ENCODE measurements at places on chromosomes 1 and 21.
A peak's percentile ranks its signal among the peaks of the same experiment; 100 is the strongest.

DNA sequence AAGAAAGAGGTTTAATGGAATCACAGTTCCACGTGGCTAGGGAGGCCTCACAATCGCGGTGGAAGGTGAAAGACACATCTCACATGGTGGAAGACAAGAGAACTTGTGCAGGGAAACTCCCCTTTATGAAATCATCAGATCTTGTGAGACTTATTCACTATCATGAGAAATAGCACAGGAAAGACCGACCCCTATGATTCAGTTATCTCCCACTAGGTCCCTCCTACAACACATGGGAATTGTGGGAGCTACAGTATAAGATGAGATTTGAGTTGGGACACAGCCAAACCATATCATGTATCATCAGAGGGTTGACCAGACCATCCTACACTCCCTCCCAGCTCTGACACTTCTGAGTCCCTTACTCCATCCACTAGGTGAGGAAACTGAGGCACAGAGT, 143.9 kb upstream of the KLHDC7A start:
- DNase-seq, result no peak

GRCh38 chr1:55064071-55064581, 24.8 kb downstream of the PCSK9 start:
- peak; percentile 78 for DNase-seq

DNA sequence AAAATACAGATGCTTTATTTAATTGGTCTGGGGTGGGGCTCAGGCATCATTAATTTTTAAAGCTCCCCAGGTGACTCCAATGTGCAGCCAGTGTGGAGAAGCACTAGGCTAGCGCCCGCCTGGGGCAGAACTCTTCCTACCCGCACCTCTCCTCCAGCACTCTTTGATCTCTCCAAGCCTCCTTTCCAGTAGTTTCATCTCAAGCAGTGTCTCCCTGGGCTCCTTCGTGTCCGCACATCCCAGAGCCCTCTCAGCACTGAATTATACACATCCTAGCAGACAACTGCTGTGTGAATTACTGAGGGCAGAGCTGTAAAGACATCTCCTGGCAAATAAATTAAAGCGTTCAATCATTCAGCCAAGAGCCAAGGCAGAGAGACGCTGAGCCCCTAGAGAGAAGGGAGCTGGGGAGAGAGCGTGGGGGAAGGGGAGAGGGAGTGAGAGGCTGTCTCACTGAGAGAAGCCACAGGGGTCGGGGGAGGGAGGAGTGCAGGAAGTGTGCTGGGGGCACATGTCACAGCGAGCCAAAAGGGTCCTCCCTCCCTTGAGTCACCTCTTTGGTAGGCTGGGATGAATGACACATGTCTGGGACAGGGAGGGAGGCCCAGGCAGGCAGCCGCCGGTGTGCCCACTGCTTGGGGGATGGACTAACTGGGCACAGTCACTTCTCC, 21.0 kb upstream of the PARP1 start:
- peak; percentile 72 for DNase-seq

DNA sequence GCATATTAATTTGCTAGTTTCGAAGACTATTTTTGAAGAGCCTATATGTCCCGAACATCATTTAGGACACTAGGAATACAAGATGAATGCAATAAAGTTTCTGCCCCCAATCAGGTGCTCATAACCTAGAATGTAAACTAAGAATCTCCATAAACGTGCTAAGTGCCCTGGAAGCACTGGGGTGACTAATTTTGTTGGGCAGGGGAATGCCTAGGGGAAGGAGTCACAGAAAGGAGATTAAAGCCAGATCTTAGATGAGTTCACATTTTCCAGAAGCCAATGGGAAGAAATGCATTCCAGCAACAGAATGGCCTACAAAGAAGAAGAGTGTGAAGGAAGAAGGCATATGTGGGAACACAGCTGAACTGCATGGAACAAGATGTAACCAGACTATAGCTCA, 19.5 kb downstream of the SCYL3 start:
- no peak for DNase-seq

GRCh38 chr21:40800126-40800525, 46.8 kb downstream of the DSCAM start:
- no peak for DNase-seq

DNA sequence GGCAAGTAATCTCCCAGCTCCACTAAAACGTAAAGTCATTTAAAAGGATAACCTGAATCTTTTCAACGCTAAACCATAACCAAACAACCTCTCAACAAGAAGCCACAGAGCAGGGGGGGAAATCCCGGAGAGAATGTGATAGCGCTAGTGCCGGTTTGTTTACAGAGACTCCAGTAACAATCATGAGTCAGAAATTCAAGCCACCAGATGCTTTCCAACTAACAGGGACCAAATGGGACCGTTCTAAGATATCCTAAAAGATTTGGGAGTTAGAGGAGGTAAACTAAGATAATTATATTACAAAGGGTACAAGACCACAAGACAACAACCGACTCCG, 825 bp downstream of the DCAF8 start:
- peak; percentile 78 for DNase-seq

- DNase-seq, result no peak
These were observed 43.5 kb downstream of the USP24 start for GRCh38 chr1:55171694-55172093.

GRCh38 chr1:88742531-88742930, 58.5 kb downstream of the PKN2 start:
- no peak for DNase-seq

DNA sequence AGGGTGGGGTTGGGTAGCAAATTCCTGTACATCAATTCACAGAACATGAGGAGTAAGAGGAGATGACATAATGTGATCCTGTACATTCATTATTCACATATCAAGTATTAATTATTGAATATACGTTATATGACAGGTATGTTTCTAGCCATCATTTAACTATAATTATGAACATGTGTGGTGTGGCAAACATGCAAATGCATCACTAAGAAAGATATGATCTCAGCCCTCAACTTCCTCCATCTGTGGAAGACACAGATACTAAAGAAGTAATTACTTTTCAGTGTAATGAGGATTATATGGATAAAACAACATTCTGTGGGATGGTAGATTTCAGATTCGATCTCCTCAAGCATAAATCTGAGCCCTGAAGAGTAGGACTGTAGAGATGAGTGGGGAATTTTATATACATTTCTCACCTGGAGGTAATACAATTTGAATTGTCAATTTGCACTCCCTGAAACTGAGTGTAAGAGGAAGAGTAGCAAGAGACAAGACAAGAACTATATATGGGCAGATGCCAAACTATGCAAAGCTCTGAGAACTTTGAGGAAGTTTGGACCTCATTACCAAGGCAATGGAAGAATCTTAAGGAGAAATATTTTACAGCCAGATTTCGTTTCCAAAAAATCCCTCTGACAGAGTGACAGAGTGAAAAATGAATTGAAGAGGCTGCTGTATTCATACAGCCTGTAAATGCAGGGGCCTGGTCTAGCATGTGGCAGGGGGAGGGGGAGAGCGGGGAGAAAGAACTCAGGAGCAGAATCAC, 275.5 kb downstream of the TPR start:
- no peak for DNase-seq

- peak; percentile 57 for DNase-seq
These were observed 19.7 kb upstream of the ALDH9A1 start for GRCh38 chr1:165717918-165718515.

DNA sequence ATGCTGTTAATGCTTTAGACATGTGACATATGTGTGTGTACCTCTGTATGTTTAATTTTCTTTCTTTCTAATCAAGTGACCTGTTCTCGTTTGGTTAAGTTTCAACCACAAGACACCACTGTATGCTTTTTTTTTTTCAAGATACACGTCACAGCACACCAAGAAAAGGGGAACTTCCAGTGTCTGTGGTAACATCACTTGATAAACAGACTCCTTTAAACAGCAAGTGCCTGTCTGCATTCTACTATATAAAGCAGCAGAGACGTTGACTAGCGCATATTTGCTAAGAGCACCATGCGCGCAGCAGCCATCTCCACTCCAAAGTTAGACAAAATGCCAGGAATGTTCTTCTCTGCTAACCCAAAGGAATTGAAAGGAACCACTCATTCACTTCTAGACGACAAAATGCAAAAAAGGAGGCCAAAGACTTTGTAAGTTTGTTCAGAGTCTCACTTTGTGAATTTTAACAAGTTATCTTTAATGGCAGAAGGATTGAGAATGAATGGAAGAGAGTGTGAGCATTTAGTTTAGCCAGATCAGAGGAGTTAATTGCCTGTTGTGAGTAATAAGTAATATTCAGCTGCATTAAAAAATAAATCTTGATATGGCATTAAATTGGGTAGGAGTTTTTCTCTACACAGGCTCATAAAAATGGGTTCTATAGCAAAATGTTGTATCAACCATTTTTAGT, at the start of gene RGS1:
Gene RGS1, plus strand, starts transcription at position 275 of the 691 bp plus-strand sequence. Its CDS starts 20 bp downstream, at position 295.
- DNase-seq, result no peak

All from NCI-H1092 treated with DMSO at 0.1 percent for 48 hours (cell line).